Activated T-cell treated with anti-CD3 and anti-CD28 coated beads, Interleukin-2, amount 50 U/mL, for 48 hours (primary cell): ENCODE measurements at places on chromosomes 16 and 17.

DNA sequence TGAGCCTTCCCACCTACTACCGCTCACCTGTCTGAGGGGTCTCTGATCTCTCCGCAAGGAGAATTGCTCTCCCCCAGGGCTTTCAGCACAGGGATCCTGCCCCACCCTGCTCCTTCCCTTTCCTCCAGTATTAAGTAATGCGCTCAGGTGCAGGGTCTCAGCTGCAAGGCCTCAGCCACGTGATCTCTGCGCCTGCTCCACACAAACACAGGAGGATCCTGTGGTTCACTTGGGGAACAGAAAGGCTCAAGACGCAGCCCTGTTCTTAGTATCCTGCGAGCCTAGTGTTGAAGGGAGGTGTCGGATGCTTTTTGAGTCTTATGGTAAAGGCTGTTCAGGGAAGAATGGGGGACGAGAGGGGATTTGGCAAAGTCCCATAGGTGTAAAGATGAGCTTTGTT, 41.6 kb upstream of the GCSH start:
- no peak for DNase-seq

- DNase-seq: no peak
These were observed 21.6 kb upstream of the BRD7 start for GRCh38 chr16:50390371-50390771.

DNA sequence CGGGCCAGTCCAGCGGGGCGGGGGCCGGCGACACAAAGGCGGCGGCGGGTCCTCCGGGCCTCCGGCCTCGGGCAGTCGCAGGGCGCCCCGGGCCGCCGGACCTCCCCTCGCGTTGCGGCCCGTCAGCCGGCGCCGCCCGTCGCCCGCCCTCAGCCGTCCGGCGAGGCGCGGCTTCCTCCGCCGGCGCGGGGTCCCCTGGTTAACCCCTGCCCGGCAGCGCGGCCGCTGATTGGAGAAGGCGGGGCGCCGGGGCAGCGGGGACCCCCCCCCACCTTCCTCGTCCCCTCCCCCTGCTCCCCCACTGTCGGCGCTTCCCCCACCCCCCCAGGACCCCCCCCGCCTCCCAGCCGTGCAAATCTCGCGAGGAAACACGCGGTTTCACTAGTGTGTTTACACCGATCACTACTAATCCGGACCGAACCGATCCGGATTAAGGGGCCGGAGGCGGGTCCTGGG, at the start of gene TLK2:
Gene TLK2 (plus strand): TSS at position 402 of the 456 bp plus-strand sequence. CDS start 2,301 bp downstream, outside the sequence.
- peak; percentile 85 for DNase-seq

GRCh38 chr17:32558326-32558955, 71.6 kb downstream of the CDK5R1 start:
- no peak for DNase-seq

DNA sequence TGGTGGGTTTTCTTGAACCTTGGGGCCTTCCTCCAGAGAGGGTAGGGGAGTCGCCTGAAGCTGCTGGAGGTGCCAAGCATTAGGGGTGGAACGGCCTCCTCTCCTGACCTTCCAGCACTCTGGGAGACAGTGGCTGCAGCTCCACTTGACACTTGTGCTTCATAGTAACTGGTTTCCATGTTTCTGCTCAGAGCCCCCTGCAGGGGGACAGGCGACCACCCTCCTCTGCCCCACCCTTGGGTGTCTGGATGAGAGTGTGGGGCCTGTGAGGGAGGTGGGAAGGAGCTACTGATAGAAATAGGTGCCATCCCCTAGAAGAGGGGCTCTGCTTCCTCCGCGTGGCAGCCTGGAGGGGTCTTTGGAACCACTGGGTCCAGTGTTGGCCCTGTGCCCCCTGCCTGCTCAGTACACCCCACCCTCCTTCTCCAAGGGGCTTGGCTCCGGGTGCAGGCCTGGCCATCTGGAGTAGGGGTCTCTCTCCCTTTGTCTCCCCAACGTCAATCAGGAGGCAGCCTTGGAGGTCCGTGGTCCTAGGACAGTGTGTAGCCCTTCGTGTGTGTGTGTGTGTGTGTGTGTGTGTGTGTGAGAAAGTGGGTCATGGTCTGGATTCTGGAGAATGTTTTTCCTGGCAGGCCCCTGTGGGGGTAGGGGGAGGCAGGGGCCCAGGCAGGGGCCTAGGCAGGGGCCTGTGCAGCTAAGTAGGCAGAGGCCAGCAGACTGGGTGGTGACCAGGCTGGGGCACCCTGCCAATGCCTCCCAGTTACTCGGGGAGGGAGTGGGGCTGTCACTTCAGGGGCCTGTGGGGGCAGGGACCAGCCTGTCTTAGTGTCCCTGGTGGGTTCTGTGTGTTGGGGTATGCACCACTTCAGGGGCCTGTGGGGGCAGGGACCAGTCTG, 4.9 kb downstream of the LASP1 start:
- no peak for DNase-seq

GRCh38 chr17:79014158-79014758, 4.7 kb upstream of the CANT1 start:
- DNase-seq: no peak

DNA sequence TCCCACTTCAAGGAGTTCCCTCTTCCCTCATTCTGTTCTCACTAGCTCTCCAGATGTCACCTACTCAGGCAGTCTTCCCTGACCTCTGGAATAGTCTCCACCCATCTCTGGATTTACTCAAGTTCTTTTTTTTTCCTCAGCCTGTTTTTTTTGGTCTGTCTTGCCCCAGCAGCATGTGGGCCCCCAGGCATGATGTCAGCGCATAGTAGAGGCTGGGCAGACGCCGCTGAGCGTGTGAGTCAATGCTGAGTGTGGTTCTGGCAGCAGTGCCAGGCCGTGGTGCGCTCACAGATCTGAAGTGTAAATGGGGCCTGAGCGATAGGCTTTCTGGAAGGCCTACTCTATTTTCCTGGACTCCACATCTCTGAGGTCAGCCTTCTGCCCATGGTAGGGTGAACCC, 2.7 kb upstream of the KCNJ18 start:
- no peak for DNase-seq

GRCh38 chr17:66633317-66633965, 201.5 kb upstream of the CACNG5 start:
- peak; percentile 55 for DNase-seq

DNA sequence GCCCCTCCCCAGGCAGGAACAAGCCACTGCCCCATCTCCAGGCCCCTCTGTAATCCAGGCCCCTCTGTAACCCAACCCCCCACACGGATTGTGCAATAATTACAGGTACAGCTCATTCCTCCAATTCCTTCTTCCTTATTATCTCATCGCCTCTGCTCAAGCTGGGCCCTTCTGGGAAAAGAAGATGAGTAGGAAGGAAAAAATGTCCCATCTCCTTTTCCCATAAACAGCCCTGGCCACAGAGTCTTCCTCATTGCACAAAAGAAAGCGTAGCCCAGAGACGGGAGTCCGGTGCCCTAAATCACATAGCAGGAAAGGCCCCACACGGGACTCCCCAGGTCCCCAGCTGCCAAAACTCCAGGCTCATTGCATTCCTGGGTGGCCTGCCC, 3.6 kb upstream of the LITAFD start:
- no peak for DNase-seq
